ENCODE measurements at places on chromosomes 7 and 10.

- DNase-seq = no peak
Observed at GRCh38 chr7:18019555-18019954, 8.1 kb downstream of the PRPS1L1 start.

DNA sequence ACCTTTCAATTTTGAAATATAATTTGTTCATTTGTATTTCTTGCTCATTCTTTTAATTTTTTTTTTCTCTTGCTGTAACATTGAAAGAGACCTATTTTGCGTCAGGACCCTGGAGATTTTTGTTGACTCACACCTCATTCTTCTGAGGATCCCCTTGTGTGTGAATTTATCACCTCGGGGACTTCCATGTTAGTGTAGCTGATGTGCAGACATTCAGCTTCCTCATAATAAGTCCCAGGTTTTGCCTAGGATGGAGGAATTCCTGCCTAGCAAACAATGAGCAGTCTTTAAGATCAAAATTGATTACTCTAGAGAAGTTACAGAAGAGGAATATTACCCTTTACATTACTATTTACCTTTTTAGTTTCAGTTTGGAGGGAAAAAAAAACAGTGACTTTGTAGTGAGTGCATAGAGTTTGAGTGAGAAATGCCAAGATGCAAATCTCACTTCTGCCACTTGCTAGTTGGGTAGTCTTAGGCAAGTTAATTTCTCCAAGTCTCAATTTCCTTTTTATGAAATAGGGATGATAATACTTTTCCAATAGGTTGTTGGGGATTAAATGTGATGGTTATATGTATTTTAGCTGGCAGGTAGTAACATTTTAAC is 14.3 kb downstream of the TES start:
- DNase-seq = no peak

GRCh38 chr10:26983156-26983555 is 117.1 kb downstream of the ANKRD26 start:
- DNase-seq = no peak

DNA sequence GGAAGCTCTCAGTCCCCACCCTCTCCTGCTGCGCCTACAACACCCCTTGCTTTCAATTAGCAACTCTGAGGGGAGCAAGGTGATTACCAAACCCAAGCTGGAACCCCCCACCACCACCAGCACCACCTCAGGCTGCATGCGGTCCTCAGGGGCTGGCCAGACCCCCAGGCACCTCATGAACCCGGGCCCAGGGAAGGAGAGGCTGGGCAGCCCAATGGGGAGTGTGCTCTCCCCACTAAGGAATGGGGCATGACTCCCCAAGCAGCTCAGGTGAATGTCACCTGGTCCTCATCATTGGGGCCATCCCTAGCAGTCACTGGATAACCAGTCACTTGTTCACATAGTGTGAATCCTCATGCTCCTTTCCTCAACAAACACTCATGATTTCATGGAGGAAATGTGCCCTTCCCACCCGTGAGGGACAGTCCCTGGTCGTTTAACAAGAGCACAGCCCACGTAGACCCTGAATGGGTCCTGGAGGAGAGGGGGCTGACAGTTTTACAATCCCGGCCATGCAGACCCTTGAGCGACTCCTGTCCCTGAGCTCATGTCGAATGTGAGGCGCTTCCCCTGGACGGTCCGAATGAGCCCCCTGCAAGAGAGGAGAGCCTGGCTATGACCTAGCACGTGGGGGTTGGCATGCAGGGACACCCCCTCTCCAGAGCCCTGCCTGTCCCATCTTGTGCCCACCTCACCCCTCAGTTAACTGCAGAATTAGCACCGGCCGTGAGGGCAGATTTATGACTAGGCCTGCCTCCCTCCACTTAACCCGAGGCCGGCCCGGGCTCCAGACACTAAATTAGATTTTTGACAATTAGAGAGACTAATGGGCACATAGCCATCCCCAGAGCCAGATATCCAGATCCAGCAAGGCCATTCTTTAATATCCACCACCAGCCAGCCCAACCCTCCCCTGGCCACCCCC is 29.1 kb downstream of the POLL start:
- no peak for DNase-seq

DNA sequence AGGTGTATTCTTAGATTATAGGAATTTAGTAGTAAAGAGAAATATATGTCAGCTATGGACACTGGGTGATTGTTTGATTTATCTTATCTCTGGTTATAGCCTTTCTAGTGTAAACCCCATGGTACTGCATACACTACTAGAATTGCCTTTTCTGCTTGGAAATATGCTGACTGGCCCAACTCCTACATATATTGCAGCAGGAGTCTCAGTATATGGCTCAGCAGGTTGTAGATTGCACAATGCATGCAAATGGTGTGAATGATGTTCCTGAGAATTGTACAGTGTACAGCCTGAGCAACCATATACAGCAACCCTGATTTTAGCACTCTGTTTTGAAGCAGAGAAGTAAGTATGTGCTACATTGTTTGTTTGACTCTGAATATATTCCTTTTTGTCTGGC is 153.4 kb upstream of the NPY start:
- no peak for DNase-seq

- no peak for DNase-seq
Observed at GRCh38 chr10:113515161-113515560, 37.7 kb upstream of the HABP2 start.

DNA sequence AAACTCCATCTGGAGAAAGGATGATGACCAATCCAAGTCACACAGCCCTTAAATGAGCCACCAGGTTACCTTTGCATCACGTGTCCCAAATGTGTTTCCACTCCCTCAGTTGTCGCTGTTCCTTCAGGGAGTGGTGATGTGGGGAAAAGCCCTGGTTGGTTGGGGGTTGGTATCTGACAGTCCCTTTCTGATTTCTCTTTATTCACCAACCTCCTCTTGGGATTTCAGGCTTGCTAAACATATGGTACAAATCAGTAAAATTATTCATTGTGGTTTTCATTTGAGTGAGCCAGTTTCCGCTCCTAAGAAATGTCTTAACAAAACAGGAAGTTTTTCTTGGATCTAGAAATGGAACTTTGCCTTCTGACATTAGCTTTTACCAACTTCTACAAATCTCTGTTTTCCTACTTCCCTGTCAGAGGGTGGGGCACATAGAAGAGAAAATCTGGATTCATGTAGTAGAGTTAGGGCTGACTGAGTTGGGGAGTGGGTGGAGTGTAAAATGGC is 40.0 kb upstream of the KMT2E start:
- no peak for DNase-seq

- no peak for DNase-seq
Observed at GRCh38 chr7:130944997-130945396, 211.0 kb upstream of the KLF14 start.

GRCh38 chr10:77833225-77833624 is 93.3 kb downstream of the DLG5 start:
- no peak for DNase-seq

DNA sequence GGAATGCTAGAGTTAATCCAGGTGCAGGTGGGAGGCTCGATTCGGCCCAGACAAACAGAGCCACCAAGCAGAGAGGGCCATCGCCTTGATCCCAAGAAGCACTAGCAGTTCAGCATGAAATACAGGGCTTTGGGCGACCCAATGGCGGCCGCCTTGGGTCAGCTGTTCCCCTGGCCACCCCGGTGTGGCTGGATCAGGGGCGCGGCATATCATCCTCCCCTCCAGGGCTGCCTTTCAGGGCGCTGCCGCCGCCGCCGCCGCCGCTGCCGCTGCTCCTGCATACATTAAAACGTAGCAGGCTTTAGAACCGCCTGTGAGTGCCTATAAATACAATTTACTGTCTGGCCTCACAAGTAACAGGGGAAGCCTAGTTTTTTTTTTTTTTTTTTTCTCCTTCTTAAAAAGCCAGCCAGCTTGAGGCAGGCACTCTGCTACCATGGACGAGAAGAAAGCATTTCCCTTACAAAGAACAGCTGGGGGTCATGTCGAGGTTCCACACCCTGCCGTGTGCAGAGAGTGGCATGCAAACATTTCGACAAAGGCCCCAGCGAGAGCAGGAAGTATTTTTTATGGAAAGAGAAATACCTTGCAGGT is 57.7 kb upstream of the EFCAB10 start:
- DNase-seq = no peak

DNA sequence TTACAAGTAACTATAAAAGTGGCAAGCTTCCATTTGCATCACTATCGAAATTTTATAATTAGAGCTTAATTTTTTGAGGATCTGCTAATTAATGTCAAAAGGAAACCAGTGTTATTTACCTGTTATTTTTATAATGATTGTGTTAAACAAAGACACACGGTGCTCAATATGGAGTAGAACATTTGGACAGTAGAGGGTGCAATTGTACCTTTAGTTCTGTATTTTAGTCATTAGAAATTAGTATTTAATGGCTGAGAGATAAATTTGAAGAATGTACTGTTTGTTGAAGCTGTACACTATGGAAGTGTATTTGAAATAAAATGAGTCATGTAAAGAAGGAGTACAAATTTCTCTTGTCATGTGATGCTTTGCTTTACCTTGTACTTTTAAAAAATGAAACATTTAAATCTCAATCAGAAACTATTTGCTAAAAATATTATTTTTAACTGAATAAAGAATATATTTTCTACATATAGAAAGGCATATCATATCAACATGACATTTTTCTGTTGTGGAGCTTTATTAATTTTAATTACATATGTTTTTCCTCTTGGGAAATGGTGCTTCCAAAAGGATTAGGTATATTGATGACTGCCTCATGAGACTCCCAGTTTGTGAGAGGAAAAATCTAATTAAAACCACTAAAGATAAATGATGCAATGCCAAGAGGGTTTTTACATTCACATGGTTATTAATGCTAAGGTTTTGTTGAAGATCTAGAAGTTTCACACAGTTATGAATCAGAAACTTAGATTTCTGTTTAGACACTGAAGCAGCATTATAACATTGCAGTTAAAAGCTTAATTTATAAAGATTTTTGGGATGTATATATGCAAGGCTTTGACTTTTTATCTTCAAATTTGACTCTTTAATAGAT is 10.4 kb upstream of the PRKG1 start:
- DNase-seq = no peak

GRCh38 chr7:80428161-80429054 is 83.5 kb downstream of the GNAT3 start:
- DNase-seq = peak; percentile 3

- no peak for DNase-seq
Observed at GRCh38 chr10:52040486-52040885, 273.6 kb upstream of the DKK1 start.

DNA sequence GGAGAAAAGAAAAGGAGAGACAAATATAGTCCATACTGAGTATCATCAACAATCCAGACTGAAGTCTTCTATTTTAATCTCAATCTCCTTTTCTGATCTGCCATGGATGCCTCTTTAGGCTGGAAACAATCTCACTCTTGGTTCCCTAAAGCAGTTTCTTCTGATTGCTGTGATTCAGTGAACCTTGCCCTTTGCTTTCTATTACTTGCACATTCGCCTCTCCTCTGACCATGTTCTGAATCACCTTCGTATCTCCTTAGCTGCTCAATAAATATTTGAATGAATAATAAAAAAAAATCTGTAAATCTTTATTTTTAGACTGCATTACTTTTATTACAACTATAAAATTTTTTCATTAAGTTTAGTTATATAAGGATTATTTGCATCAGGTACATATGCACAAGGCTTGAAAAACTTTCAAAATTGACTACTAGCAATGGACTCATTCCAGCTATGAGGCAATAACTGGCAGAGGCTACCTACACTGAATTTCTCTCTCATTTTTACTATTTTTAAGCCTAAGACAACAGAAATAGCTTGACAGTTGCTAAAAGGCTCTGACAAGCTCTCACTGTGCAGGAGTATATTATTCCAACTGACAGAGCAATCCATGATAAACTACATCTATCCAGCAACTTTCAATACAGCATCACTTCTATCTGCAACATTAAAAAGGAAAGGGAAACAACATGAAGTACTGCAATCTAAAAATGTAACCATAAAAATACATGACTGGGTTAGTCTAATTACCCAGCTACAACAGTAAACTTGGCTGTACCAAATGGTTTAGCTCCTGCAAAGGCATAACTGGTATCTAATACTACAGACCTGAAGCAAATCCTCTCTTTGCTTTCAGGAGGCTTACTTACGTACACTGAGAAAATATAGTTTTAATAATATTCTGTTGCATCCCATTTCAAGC is 25.6 kb downstream of the TM9SF3 start:
- no peak for DNase-seq

GRCh38 chr7:3232228-3232627 is 68.8 kb upstream of the SDK1 start:
- no peak for DNase-seq

DNA sequence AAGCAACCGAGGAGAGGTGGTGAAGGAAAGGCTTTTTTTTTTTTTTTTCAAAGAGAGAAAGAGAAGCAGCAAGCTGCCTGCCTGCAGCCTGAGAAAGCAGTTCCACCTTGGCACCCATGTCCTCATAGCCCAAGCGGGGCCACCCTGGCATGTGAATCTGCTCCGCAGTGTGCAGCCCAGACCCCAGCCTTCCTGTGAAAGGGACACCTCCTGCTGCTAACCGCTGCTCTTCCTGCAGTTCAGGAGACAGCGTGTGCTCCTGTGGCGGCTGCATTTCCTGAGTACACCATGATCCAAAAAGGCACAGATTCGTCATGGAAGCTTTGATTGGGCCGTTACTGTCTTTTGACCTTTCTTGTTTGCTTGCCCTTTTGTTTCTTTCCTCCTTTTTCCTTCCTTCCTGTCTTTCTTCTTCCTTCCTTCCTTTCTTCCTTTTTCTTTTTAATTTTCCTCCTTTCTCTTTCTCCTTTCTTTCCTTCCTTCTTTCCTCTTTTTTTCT is 38.1 kb downstream of the IKZF1 start:
- peak; percentile 71 for DNase-seq

GRCh38 chr10:71435571-71436267 is 39.0 kb downstream of the CDH23 start:
- DNase-seq = no peak

- DNase-seq = no peak
Observed at GRCh38 chr10:29297678-29298077, 8.8 kb downstream of the LYZL1 start.

DNA sequence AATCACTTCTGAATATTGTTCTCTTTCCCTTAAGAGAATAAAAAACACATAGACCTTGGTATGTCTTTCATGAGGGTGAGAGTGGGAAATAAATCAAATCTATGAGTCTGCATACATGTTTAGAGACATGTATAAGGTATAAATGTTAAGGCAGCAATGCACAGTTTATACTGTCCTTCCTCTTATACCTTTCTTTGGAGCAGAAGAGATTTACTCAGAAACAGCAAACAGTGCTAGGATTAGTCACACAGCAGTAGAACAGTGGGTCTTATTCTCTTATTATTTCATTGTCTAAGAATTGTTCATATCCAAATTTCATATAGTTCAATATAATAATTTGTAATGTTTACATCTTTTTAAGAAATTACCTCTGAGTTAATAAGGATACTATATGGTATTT is 126.7 kb upstream of the TMEM196 start:
- no peak for DNase-seq

GRCh38 chr10:90437452-90437851 is 420.4 kb downstream of the HTR7 start:
- no peak for DNase-seq

- peak; percentile 61 for DNase-seq
Observed at GRCh38 chr10:92573091-92573797, 649 bp downstream of the IDE start.
